Activated CD8-positive, alpha-beta memory T cell treated with anti-CD3 and anti-CD28 coated beads, Interleukin-2, amount 10 ng/mL, durations not matched to agents 7 days and 5 days (primary cell): ENCODE measurements at places on chromosomes 16 and 17. TPM values are rescaled to one million over a fixed set of nuclear protein-coding genes. Genes with fewer than 3 reads are reported as not detected.
A peak's percentile ranks its signal among the peaks of the same experiment; 100 is the strongest.

DNA sequence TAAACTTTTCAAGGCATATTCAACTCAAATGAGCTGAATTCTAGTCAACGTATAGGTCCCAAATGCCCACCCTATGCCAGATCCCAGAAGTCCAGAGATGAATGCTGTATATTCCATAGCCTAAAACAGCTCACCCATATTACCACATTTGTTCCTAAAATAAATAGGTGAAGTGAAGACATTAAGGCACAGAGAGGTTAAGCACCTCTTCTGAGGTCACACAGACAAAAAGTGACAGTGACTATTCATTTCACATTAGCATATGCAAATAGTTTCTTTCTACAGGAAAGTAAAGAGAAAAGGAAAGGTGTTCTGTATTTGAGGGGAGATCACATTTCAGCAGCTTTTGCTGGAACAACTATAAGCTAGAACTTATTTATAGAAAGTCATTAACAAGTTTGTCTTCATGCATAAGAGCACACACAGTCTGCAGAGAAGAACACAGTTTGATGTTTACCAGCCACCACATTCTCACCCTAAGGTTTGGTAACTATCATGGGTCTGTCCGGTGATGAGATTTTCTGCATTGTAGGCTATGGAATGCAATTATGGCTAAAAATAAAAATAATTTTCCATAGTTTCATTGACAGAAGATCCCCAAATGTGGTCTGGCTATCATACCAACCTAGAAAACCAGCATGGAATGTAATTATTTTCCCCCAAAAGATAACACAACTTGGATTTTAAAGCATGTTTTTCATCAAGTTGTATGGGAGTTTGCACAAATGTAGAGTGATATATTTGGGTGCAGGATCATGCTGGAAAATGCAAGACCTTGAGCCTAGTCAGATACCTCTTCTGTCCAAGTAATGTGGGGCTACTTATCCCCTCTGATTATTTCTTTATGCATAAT, 402.1 kb downstream of the UTP18 start:
- no peak overlapping the region for H3K4me3 ChIP-seq
- no peak overlapping the region for H3K27ac ChIP-seq
- peaks cover 6% of the 10 kb centered on the region for H3K27me3 ChIP-seq
- H3K36me3 ChIP-seq = no peaks in the 10 kb centered on the region

PRSS27 gene
- 1.7 TPM for total RNA-seq

- H3K36me3 ChIP-seq = peaks cover 19% of the 10 kb centered on the region
- peaks cover 38% of the 10 kb centered on the region for H3K4me1 ChIP-seq
- no peak overlapping the region for H3K27ac ChIP-seq
- DNase-seq = no peak
Measured at GRCh38 chr17:65173976-65174683, 37.0 kb downstream of the RGS9 start.

TEX2 gene
- 17.6 TPM for total RNA-seq

TBC1D26 gene
- total RNA-seq = not detected

DNA sequence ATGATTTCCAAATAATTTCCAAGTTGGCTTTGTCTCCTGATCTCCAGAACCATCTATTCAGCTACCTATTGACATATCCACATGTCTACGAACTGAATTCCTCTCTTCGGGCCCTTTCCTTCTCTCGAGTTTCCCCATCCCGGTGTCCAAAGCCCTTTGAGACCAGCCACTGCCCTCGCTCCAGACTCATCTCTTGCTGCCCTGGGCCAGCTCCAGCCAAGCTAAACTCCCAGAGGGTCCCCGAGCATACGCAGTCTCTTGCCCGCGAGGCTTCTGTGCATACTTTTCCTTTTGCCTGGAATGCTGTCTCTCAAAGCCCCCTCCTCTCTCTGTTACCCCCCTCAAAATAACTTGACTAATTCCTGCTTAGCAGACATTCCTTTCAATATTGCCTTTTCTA, 27.2 kb upstream of the TBX2 start:
- no peak overlapping the region for H3K4me3 ChIP-seq
- H3K27me3 ChIP-seq = no peaks in the 10 kb centered on the region
- H3K27ac ChIP-seq = no peak overlapping the region
- DNase-seq = no peak

FOXF1 gene
- total RNA-seq = not detected

REXO5 gene
- 18.7 TPM for total RNA-seq

FOXO3B gene
- 3.0 TPM for total RNA-seq

DNA sequence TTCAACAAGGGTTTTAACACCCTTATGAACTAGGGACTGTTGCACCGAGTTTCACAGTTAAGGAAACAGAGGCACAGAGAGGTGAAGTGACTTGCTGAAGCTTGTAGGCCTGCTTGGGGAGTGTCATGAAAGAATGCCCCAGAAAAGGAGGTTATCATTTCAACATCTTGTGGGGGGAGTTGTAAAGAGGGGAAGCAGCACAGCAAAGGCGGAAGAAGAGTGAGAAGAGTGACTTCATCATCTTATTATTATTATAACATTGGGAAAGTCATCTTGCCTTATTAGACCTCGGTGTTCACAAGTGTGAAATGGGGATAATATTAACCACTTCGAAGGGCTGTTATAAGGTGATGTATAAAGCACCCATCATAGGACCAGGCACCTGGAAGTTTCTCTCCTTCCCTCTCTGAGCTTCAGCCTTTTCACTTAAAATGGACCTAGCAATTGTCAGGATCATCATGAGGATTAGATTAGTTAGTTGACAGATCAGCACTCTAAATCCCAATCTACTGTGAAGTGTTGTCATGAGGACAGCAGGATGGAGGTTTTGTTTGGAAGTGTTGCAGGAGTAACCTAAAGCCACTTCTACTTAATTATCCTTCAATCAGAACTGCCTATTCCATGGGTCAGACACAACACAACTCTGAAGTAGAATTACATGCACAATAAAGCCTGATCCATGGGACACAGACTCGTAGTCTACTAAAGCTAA, 2.3 kb downstream of the CCL4 start:
- no peaks in the 10 kb centered on the region for H3K27me3 ChIP-seq
- H3K4me3 ChIP-seq = peak overlapping the region; percentile 80
- H3K27ac ChIP-seq = peak overlapping the region; percentile 91
- peaks cover 9% of the 10 kb centered on the region for H3K36me3 ChIP-seq
- peaks cover 58% of the 10 kb centered on the region for H3K4me1 ChIP-seq

SAMD14 gene
- total RNA-seq = 0.35 TPM

KCNH4 gene
- total RNA-seq = 0.56 TPM

EVPLL gene
- total RNA-seq = not detected

CLDN9 gene
- total RNA-seq = 0.15 TPM

DNA sequence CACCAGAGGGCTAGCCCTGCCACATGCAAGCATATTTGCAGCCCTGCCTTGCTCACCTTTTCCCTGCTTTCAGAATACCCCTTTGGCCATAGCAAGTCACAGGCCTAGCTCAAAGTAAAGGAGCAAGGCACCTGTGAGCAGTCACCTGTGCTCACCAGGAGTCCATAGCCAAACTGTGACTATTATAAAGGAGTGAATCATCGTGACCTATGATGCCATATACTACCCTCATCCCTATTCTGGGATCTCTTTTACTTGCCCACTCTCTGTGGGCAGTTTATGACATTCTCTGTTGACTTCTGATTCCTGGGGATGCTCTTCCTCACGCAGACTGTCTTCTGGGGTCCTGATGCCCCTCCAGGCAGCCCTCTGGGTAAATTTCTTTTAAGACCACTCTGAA, 200.5 kb upstream of the NLRP1 start:
- H3K36me3 ChIP-seq = no peaks in the 10 kb centered on the region
- no peak overlapping the region for H3K4me3 ChIP-seq
- DNase-seq = no peak
- no peak overlapping the region for H3K27ac ChIP-seq
- no peaks in the 10 kb centered on the region for H3K4me1 ChIP-seq

GRCh38 chr16:1890024-1890707, 18.2 kb upstream of the MEIOB start:
- H3K27me3 ChIP-seq = peaks cover 33% of the 10 kb centered on the region
- no peak for DNase-seq
- H3K36me3 ChIP-seq = no peaks in the 10 kb centered on the region
- no peaks in the 10 kb centered on the region for H3K4me1 ChIP-seq
- no peak overlapping the region for H3K27ac ChIP-seq

GRCh38 chr16:17572145-17572544, 101.4 kb upstream of the XYLT1 start:
- no peaks in the 10 kb centered on the region for H3K4me1 ChIP-seq
- H3K36me3 ChIP-seq = no peaks in the 10 kb centered on the region
- H3K27me3 ChIP-seq = peaks cover 6% of the 10 kb centered on the region
- H3K27ac ChIP-seq = no peak overlapping the region
- DNase-seq = no peak
- no peak overlapping the region for H3K4me3 ChIP-seq

GRCh38 chr17:80151333-80151732, 4.4 kb upstream of the EIF4A3 start:
- peaks cover 25% of the 10 kb centered on the region for H3K4me1 ChIP-seq
- DNase-seq = no peak
- H3K36me3 ChIP-seq = peaks cover 9% of the 10 kb centered on the region
- no peak overlapping the region for H3K4me3 ChIP-seq
- no peak overlapping the region for H3K27ac ChIP-seq
- no peaks in the 10 kb centered on the region for H3K27me3 ChIP-seq
